ENCODE measurements at places on chromosomes 3 and 15. TPM values are rescaled to one million over a fixed set of nuclear protein-coding genes. Genes with fewer than 3 reads are reported as not detected.

- no peak for DNase-seq
Observed at GRCh38 chr3:100079328-100079727, 35.0 kb downstream of the FILIP1L start.

DNA sequence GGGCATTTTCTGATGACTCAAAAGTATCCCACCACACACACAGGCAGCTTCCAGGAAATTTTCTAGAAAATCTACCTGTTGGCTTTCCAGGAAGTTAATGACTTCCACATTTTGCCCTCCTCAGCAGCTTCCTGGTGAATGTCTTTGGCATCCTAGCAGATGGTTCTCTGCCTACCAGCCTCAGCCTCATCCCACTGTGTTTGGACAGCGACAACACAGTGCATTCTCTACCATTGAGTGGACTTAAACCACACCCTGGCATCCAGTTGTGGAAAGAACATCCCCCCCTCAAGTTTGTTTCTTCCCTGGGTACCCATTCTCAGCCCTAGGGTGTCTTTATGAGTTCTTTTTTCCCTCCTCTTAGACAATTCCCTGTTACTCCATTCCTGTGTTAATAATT lies 50.8 kb upstream of the GADL1 start:
- DNase-seq, result no peak

GRCh38 chr3:57078344-57078634 lies 17.8 kb downstream of the SPATA12 start:
- peak; percentile 77 for DNase-seq

DNA sequence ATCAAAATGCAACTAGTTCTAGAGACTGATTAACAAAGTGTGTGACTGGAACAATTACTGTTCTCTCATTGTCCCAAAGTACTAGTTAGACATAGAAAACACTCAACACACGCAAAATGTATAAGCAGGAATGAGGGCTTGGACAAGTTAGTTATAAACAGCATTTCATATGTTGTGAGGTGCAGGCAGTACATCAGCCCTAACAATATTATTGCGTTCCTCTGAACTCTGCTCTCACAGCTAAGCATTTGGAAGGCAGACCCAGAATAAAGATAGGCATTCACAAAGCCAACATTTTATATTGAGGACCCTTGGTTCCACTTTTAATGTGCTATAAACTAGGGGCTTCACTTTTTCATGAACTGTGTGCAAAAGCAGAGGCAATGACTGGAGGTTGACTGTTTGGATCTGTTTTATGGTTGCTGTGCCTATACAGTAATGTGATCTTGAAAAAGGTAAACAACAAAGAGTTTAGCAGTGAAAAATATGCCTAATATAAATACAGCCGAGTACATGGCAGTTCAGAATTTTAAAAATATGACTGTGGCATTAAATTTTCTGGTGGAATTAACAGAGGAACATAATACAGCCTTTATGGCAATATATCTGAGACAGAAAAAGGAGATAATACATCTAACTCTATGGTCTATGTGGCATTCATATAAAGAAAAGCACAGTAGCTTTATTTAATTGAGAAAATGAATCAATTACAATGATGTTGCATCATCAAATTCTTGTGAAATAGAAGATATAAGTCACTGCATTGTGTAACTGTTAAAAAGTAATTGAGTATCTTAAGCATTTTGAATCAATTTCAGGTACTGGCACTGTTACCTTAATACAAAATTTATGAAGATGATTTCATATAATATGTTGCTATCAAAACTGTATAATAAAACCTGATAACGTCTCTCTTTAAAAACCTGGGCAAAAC lies 80.0 kb upstream of the SKOR1 start:
- no peak for DNase-seq

DNA sequence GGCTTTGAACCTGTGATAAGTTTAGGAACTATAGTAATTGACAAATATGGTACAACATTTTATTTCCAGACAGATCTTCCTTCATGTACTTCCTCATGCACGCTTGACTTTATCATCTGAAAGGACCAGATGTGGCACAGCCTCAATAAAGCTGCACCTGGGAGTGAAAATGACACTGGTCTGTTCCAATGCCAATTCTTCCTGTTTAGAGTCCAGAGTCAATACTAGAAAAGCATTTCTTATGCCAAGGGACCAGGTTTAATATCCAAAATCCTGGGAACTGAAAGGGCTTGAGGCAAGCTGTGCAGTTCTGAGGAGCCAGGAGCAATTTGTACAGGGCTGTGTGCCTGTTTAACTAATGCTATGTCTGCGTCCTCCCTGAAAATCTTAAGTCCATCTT lies 15.3 kb downstream of the DPH6 start:
- no peak for DNase-seq

Gene IL20RB
- 0.40 TPM for total RNA-seq
